ENCODE measurements at places on chromosomes 3 and 15. TPM values are rescaled to one million over a fixed set of nuclear protein-coding genes. Genes with fewer than 3 reads are reported as not detected.

- no peak for DNase-seq
Measured at GRCh38 chr3:62355703-62356102, 17.6 kb downstream of the FEZF2 start.

DNA sequence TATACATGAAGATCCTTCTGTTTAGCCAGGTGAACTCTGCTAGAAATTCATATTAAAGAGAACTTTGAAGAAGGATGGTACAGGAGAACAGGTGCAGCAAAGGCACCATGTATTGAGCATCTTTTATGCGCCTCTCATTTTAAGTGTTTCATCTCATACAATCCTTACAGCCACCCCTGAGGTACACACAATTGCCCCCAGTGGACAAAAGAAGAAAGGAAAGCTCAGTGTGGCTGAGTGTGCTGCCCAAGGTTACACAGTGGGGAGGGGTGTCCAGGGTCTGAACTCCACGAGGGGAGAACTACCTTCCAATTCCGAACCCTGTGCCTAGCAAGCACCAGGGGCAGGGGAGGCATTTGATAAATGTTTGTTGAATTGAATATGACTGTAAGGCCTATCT is 98.6 kb downstream of the MECOM start:
- DNase-seq = no peak

DNA sequence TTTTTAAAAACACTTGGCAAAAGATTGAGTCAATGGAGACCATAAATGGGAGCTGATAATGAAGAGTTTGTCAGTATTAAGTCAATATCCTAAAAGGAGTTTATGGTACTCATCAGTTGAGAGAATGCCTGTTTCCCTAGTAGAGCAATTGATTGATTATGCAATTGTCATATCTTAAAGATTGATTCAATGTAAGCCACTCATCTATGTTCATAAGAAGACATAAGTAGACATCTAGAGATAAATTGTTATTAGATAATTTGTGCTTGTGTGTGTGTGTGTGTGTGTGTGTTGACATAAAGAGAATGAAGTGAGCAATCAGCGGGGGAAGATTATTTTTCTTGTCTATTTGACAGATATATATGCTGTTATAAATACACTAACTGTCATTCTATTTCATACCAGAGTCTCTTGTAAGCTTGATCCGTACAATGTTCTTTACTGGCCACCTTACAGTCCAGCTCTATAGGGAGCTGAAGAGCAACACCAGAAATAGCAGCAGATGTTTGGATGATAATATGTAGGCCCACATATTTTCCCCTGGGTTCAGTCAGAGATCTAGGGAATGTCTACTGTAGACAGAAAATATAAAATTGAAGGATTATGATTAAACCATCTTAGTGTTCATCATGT is 848.6 kb upstream of the EPHA6 start:
- no peak for DNase-seq

DNA sequence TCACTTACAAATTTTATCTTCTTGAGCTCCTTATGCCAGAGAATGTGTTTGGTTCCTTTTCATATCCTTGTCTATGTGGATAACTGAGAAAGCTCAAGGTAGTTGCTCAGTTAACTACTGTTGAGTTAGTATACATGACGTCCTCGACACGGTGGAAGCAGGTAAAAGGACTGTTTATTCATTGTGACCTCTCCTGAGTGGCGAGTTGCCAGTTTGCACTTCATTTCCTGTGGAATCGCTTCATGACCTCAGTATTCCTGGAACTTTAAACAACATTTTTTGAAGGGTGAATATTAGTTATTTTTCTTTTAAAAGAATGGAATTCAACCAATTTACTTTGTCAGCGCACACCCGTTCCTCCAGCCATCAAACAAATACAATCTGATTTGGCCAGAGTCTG is 1.2 kb upstream of the TPRG1 start:
- DNase-seq = no peak

- DNase-seq = no peak
Measured at GRCh38 chr15:90989040-90989768, 5.1 kb downstream of the PRC1 start.

- DNase-seq = no peak
Measured at GRCh38 chr15:64452988-64453688, 7.2 kb upstream of the ZNF609 start.

- DNase-seq = no peak
Measured at GRCh38 chr3:161289174-161289573, 68.1 kb downstream of the NMD3 start.

DNA sequence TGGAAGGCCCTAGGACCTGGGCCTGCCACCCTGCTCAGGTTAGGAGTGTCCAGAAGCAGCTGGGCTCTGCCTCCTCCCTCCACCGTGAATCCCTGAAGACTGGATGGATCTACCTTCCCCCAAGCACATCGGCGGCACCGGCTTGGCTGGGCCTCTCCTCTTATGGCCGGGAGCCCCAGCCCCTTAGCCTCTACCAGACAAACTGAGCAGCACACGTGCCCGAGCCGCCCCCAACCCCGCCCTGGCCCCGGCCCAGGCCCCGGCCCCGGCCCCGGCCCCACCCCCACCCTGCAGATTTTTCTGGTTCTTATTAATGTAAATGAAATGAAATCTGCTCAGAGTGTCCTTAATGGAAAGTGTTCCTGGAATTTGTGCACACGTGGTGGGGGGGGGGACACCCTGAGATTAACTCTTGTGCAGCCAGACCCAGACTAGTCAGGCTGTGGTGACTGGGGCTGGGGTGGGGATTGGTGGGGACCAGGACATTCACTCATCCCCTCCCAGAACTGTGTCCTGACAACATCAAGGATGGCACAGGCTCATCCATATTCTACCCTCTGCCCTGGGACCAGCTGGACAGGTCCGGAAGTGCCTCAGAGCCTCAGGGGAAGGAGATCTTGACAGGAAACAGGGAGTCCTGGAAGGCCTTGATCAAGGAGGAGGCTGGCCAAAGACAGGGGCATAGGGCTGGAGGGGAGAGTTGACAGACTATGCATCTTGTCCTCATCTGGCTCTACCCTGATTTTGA is 30.9 kb upstream of the SEMA3F start:
- no peak for DNase-seq

DNA sequence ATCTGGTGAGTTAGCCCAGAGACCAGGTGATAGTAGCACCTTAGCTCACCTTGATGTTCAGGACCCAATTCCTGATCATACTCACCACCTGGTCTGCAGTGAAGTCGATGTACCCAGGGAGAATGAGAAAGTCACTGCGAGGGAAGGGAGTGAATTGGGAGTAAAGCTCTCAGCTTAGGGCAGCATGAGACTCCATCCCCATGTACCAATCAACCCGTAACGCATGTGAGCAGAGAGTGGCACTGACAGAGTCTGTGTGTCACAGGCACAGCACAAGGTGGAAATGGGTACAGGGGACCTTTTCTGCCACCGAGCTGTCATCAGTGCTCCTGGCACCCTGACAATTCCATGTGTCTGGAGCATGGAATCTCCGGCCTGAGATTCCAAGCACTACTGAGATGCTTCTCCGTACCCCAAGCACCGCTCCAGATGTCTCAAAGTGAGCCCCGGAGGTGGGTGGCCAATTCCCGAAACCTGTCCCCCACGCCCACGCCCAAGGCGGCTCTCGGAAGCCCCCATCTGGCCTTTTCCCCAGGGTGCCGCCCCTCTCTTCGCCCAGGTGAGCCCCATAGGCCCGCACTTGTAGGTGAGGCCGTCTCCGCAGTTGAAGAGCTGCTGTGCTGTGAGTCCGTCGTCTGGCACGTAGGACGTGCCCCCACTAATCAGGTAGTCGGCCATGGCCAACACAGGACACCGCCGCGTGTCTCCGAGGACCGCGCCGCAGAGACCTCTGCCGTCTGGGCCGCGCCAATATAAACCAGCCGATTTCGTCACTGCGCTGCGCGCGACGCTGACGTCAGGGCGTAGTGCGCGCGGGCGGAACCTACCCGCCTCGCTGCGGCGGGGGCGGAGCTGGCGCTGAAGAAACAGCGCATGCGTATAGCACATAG is at the start of gene IMPDH2:
TSS of gene IMPDH2 (minus strand) at position 726 of the 890 bp plus-strand sequence. CDS start at position 678, 48 bp downstream.
- DNase-seq = peak; percentile 89

DNA sequence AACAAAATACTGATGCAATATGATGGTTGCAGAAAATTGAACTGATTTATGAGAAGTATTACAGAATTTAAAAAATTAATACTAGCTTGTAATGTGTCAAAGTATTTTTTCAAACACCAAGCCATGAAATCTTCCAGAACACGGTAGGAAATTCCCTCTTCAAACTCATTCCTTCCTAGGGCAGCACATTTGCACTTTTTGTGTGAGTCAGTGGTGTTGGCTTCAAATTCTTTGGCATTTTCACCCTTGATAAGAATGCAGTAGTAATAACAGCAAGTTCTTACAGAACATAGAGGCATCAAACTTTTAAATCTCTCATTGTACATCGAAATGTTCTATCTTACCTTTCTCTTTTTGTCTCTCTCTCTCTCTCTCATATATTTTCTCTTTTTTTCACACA is 191.8 kb downstream of the CGGBP1 start:
- no peak for DNase-seq

DNA sequence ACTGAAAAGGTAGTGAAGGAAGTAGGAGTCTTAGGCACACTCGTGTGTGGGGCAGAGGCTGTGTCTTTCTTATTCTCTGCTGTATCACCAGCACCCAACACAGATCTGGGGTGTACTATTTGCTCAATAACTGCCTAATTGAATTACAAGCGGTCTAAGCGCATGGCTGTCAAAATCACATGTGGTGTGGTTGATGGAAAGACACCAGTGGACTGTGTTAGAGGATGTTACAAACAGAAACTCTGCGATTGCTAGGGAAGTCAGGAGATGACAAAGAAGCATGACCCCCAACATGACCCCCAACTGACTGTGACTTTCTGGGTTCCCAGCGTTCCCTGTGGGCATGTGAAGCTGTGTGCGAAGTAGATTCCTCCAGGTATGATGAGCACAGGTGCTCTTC is 32.0 kb downstream of the ATG7 start:
- DNase-seq = no peak

DNA sequence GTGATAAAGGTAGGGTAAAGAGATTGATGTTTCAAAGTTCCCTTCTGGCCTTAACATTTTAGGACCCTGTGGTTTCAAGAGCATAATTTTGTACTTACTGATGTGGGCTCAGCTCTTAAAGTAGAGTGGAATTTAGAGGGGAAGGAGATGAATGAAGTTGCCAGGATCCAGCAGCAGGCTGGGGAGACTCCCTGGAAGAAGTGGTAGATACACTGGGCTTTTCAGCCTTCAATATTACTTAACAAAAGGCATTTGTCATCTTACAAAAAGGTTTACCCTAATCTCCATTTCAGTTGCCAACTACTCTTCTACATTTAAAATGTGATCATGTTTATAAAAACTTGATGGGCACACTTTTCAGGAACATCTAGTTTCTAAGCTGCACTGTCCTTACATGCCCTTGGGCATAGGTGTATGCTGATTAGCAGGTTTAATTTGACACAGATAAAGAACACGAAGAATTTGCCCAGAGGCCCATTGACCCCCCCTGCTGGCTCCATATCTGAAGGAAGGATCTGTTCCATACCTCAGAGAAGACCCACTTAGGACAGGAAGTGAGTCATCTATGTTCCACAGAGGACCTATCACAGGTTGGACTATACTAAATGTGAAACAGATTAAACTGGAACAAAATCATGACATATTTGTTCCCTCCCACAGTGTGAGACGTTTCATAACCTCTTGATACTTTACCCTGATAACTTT is 93.0 kb upstream of the LPP start:
- DNase-seq = no peak

DNA sequence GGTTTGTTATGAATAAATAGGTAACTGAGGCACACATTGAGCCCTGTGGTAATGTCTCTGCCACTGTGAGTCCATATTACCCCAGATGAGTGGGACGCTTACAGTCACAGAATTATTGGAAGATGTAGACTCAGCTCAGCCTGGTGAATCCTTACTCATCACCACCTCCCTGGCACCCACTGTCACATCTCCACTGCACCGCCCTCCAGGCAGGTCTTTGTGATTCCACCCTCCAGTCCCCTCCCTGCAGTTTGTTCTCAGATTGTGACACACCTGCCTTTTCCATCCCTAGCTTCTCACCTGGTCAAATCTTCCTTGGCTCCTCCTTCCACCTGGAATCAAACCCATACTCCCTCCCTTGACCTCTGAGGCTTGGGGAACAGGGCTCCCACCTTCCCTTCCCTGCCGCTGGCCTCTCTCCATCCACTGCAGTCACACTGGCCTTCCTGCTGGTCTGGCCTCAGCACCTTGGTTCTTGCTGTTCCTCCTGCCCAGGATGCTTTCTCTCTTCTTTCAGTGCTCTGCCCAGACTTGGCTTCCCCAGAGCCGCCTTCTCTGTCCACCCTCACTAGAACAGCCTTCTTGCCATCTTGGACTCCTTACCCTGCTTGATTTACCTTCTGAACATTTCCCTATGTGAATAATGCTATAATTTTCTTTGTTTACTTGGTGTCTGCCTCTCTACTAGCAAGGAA is 9.4 kb downstream of the SLC6A20 start:
- no peak for DNase-seq

- no peak for DNase-seq
Measured at GRCh38 chr3:71784914-71785531, at the start of gene PROK2. Gene PROK2 (minus strand): TSS chr3:71785148. CDS start chr3:71785052, 96 bp downstream.

GRCh38 chr3:194034346-194035336 is 101.3 kb upstream of the HES1 start:
- no peak for DNase-seq

DNA sequence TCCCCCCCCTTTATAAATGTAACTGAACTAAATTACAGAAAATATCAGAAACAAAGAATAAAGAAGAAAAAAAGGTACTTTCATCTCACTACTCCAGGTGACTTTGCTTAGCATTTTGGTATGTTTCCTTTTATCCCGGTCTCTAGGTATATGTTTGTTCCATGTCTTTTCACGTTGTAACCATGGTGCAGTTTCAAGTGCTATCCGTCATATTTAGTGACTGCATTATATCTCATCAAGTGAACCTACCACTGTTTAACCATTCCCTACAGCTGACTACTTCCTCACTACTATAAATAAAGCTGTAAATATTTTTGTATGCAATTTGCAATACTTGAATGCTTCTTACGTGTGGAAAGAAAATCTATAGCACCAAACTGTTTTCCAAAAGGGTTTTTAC is 2.2 kb downstream of the BTBD1 start:
- no peak for DNase-seq

DNA sequence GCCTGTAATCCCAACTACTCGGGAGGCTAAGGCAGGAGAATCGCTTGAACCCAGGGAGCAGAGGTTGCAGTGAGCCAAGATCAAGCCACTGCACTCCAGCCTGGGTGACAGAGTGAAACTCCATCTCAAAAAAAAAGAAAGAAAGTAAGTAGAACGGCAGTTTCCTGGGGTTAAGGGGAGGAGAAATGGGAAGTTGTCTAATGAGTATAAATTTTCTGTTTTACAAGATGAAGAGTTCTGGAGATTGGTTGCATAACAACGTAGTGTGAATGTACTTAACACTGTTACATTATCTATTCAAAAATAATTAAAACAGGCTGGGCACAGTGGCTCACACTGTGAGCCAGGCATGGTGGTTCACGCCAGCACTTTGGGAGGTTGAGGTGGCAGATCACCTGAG is 45.4 kb downstream of the GRK7 start:
- no peak for DNase-seq

PLXNB1 gene
- polyA plus RNA-seq = 150 TPM

SEMA6D gene
- polyA plus RNA-seq = 31.9 TPM

PLXNA1 gene
- 24.1 TPM for polyA plus RNA-seq

FAM3D gene
- 0.35 TPM for polyA plus RNA-seq

PLD1 gene
- 13.6 TPM for polyA plus RNA-seq

ROPN1 gene
- not detected for polyA plus RNA-seq

FOXB1 gene
- polyA plus RNA-seq = not detected

P2RY14 gene
- polyA plus RNA-seq = 1.0 TPM

RABL3 gene
- 32.5 TPM for polyA plus RNA-seq

All from right renal cortex interstitium (tissue), 3 donors.